ENCODE measurements at places on chromosomes 2 and 18.

DNA sequence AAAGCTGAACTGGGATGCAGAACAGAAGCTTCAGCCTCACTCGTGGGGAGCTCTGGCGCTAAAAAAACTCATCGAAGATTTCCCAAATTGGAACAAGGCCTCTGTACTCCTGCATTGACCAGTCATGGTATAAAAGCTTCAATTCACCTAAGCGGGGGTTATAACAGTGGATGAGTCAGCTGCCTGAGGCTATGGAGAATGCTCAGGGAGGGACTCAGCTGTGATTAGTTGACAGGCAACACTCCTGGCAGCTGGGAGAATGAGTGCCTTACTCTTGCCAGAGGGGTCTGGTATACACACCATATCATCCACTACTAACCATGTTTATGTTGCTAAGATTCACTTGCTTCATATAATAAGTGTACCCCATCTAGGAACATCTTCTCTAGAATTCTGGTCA, 350.6 kb upstream of the VRK2 start:
- no peak for DNase-seq

DNA sequence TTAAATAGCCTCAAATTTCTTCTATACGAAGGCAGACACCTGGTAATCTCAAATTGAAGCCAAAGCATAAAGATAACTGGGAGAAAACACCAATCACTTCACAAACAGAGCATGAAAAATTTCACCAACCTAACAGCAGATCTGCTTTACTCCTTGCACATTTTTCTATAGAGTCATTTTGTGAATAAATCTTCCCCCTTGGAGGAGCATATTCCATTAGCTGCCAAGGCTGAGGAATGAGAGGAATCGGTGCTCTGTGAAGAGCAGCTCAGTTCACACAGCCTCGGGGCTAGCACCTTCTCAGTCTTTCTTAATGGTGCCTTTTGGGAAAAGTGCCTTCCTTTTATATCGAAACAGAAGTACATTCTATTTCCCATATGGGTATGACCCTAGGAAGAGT, 1313.7 kb upstream of the NRXN1 start:
- no peak for DNase-seq

- no peak for DNase-seq
These were observed 92.7 kb downstream of the FAM124B start for GRCh38 chr2:224309176-224309575.

- DNase-seq, result no peak
These were observed 122.8 kb downstream of the TMEM18 start for GRCh38 chr2:554444-554843.

DNA sequence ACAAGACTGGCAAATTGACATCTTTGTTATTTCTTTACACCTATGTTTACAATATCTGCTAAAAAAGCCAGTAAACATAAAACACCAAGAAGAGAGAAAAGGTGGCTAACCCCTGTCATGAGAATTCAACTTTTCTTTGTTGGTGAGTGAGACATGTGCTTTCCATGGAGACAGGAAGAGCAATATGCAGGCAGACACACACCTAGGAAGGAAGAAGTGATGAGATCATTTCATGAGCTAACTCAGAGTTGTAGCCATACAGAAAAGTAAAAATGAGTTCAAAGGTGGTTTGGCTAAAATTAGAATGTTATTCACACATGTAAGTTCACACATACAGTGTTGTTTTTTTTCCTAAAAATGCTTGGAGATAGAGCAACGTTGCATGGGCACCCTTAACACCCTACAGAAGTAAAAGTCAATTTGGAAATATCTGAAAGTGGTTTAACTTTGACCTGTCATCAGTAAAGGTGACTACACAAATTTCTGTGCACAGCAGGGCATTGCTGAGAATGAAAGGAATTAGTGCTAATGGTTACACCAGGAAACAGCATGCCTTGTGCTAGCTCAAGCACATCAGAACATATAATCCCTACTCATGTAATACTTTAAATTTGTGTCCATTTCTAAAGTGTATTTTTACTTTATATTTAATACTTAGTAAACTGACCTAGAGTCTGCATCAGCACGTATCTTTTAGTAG, 557.6 kb downstream of the CBLN2 start:
- no peak for DNase-seq

- DNase-seq, result no peak
These were observed 151.6 kb downstream of the DTNB start for GRCh38 chr2:25521665-25522387.

DNA sequence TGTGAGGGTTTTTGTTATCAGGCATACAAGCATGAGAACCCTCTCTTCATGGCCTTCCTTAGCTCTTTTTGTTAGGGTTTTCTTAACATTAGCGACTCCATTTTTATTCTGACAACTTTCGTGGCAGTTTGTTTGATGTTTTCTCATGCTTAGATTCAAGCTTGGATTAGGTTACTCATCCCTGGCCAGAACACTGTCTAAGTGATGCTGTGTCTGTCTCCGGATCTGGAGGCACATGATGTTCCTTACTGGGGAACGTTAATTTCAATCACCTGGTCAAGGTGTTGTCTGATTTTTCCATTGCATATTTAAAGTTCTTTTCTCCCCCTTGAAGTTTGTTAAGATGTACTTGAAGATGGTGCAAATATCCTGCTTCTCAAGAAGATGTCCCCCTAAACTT, 40.7 kb downstream of the DYSF start:
- no peak for DNase-seq

GRCh38 chr2:18639756-18640453, 50.5 kb upstream of the NT5C1B start:
- DNase-seq, result no peak

- no peak for DNase-seq
These were observed 388.8 kb downstream of the CBLN2 start for GRCh38 chr18:72155327-72155726.

DNA sequence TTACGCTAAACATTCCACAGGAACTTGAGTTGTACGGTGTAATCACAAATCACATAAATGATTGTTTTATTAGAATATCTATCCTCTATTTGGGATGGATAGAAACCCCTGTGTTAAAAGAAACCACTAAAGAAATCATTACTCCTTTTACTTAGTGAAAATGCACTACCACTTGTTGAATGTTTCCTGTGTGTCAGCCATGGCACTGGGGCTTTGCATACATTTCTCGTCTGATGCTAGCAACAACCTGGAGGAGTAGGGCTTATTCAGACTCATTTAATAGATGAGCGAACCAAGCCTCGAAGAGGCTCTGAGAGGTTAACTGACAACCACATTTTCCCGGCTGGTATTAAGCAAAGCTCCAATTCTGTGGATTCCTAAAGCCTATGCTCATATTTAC, 60.5 kb upstream of the PELI1 start:
- DNase-seq, result no peak

- no peak for DNase-seq
These were observed 57.1 kb downstream of the OXER1 start for GRCh38 chr2:42706836-42707235.

- no peak for DNase-seq
These were observed 219.3 kb upstream of the SH3BP4 start for GRCh38 chr2:234732404-234733092.

- peak; percentile 75 for DNase-seq
These were observed 133.4 kb downstream of the HDAC4 start for GRCh38 chr2:239267288-239267951.

GRCh38 chr2:44810892-44811530, 130.5 kb upstream of the SIX3 start:
- DNase-seq, result no peak

- no peak for DNase-seq
These were observed 18.2 kb downstream of the GNLY start for GRCh38 chr2:85712336-85712735.

- no peak for DNase-seq
These were observed 54.5 kb upstream of the AFF3 start for GRCh38 chr2:100196786-100197494.

DNA sequence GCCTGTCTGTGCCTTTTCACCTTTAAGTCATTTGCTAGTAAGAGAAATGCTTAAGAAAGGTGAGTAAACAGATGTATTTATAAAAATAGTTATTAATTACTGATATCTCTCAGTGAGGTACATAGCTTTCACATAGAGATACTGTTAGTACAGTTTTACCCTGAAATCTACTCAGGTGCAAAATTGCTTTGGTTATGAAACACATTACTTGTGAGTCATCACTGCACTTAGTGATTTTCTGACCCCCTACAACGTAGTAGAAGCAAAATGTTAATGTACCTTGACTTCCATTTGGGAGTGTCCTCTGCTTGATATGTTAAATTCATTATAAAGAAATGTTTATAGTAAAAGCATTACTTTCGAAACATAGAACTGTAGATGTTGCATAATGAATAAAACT, 6.5 kb downstream of the GLS start:
- DNase-seq, result no peak

DNA sequence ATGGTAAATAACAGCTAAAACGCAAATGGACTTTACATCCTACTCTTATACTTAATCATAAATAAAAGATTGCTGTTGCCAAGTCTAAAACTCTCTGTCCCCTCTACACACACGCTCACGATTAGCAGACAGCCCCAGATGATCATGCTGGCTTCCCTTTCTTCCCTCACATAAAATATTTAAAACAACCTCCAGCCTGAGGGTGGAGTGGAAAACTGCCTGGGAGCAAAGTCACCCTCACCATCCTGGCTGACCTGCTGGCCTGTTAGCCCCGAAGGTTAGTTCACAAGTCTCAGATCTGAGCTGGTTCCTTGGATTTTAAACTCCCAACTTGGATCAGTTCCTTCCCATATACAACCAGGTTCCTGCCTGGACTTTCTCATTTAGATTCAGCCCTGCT, 288.2 kb downstream of the NBAS start:
- DNase-seq, result no peak

GRCh38 chr2:6237039-6237660, 545.0 kb downstream of the SOX11 start:
- DNase-seq, result no peak

- no peak for DNase-seq
These were observed 10.4 kb downstream of the RNF152 start for GRCh38 chr18:61882296-61883004.

DNA sequence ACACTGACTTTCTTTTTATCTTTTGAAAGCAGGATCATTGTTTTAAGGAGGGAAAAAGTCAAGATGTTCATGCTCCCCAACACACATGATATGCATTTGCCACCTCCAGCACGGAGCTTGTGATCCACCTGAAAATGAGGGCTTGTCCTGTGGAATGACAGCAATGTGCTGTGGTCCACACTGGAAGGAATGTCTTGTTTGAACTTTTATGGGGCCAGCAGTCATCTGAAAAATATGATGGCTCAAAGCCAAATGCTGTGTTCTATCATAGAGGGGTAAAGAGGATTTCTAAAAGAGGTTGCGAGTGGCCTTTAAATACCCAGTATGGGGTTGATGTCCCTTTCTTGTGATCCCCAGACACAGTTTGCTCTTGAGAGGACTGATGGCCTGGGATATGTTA, 226.5 kb upstream of the SPRED2 start:
- DNase-seq, result no peak

GRCh38 chr2:60717691-60718090, 38.4 kb upstream of the PAPOLG start:
- DNase-seq, result no peak
